ENCODE measurements at places on chromosomes 11 and 22. TPM values are rescaled to one million over a fixed set of nuclear protein-coding genes. Genes with fewer than 3 reads are reported as not detected.

The PAMR1 gene
- 16.7 TPM for polyA plus RNA-seq

The TENM4 gene
- 24.8 TPM for polyA plus RNA-seq

The PTH gene
- polyA plus RNA-seq: not detected

The LMO2 gene
- 52.5 TPM for polyA plus RNA-seq

The ALDH3B1 gene
- polyA plus RNA-seq: 3.3 TPM

The SPDYC gene
- polyA plus RNA-seq: not detected

The FXYD2 gene
- 1.3 TPM for polyA plus RNA-seq

The CDCA5 gene
- polyA plus RNA-seq: 14.1 TPM

The POU2AF2 gene
- polyA plus RNA-seq: not detected

The OR52J3 gene
- polyA plus RNA-seq: not detected

The ISX gene
- not detected for polyA plus RNA-seq

The TMEM134 gene
- 69.0 TPM for polyA plus RNA-seq

The ACRV1 gene
- polyA plus RNA-seq: 3.8 TPM

The SCGB1C1 gene
- not detected for polyA plus RNA-seq

The SLC17A6 gene
- polyA plus RNA-seq: 57.1 TPM

The AIP gene
- polyA plus RNA-seq: 64.5 TPM

The UCP3 gene
- 5.5 TPM for polyA plus RNA-seq

The RELA gene
- 57.7 TPM for polyA plus RNA-seq

The OR6T1 gene
- not detected for polyA plus RNA-seq

The RAG1 gene
- 0.29 TPM for polyA plus RNA-seq

The VEGFB gene
- polyA plus RNA-seq: 252 TPM

The SLC22A25 gene
- polyA plus RNA-seq: 0.12 TPM

The KDM4D gene
- 2.4 TPM for polyA plus RNA-seq

The ARHGAP20 gene
- 15.6 TPM for polyA plus RNA-seq
